ENCODE measurements at places on chromosomes 16 and 17. TPM values are rescaled to one million over a fixed set of nuclear protein-coding genes. Genes with fewer than 3 reads are reported as not detected.

GRCh38 chr16:4404247-4404966, 12.0 kb downstream of the CORO7 start:
- H3K4me1 ChIP-seq, result no peaks in the 10 kb centered on the region
- H3K27me3 ChIP-seq, result no peaks in the 10 kb centered on the region
- no peak overlapping the region for H3K4me3 ChIP-seq

DNA sequence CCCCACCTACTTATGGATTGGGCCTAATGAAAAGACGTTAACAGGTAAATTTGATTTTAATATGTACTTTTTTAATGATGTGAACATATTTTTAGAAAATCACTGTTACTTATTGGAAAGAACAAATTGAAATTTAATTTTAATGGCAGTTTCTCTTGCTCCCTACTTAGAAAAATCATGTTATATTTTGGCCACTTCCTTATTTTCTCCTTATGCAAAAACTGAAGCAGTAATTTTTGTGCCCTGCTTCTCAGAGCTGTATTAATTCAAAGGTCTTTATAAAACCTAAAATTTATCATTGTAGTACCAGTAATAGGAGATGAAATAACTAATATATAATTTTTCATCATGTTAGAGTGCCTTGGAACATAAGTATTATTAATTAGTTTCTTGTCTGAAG, 2.8 kb downstream of the ZPBP2 start:
- H3K36me3 ChIP-seq, result no peaks in the 10 kb centered on the region
- H3K27ac ChIP-seq, result no peak overlapping the region
- peaks cover 28% of the 10 kb centered on the region for H3K4me1 ChIP-seq

DNA sequence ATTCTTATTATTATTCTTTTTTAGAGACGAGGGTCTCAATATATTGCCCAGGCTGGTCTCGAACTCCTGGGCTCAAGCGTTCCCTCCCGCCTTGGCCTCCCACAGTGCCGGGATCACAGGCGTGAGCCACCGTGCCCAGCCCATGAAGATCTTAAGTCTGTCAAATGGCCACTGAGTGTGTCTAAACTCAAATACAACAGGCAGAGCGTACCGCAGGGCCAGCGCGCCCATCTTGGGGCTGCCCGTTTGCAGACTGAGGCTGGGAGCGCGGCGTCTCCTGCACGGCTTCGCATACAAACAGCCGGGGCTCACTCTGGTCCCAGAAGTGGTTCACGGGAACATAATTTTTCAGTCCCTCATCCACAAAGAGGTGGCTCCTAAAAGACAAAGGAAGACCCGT, 30.3 kb downstream of the TMEM204 start:
- no peaks in the 10 kb centered on the region for H3K36me3 ChIP-seq
- DNase-seq, result no peak
- H3K4me3 ChIP-seq, result no peak overlapping the region
- no peaks in the 10 kb centered on the region for H3K27me3 ChIP-seq
- peaks cover 34% of the 10 kb centered on the region for H3K4me1 ChIP-seq
- no peak overlapping the region for H3K27ac ChIP-seq

GRCh38 chr16:8452941-8453340, 137.4 kb downstream of the TMEM114 start:
- H3K27me3 ChIP-seq, result no peaks in the 10 kb centered on the region
- H3K4me1 ChIP-seq, result no peaks in the 10 kb centered on the region
- H3K27ac ChIP-seq, result no peak overlapping the region
- H3K4me3 ChIP-seq, result no peak overlapping the region
- no peak for DNase-seq
- H3K36me3 ChIP-seq, result no peaks in the 10 kb centered on the region

GRCh38 chr16:5506021-5506420, 408.4 kb upstream of the EEF2KMT start:
- no peak overlapping the region for H3K4me3 ChIP-seq
- DNase-seq, result no peak
- H3K27ac ChIP-seq, result no peak overlapping the region
- no peaks in the 10 kb centered on the region for H3K27me3 ChIP-seq
- no peaks in the 10 kb centered on the region for H3K4me1 ChIP-seq
- no peaks in the 10 kb centered on the region for H3K36me3 ChIP-seq

Gene CDYL2
- total RNA-seq, result 42.0 TPM

Gene TNS4
- total RNA-seq, result 3.1 TPM

Gene TMEM238L
- not detected for total RNA-seq

Gene IL34
- not detected for total RNA-seq

Measured in CD8-positive, alpha-beta memory T cell (primary cell).